Fibroblast of skin of back (primary cell): ENCODE measurements at places on chromosomes 1 and 21.
A peak's percentile ranks its signal among the peaks of the same experiment; 100 is the strongest.

GRCh38 chr1:31781756-31782371 is 17.7 kb upstream of the ADGRB2 start:
- DNase-seq, result no peak

GRCh38 chr1:87795615-87796337 is 467.1 kb downstream of the LMO4 start:
- no peak for DNase-seq

DNA sequence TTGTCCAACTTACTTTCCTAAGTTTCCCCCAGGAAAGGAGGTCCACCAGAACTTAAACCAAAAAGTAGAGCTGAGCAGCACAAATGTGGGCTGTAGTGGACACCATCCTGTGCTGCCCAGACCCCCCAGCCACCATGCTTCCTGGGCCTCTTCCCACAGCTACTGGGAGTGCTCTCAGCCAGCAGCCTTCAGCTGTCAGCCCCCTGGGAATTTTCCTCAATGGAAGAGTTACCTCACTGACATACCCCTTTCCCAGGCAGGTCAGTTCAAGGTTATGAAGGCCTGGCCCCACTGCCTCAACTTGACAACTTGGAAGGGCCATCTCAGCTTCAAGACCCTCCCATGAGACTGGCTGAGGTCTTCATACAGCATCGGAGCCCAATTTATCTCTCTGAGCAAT is 47.7 kb downstream of the CDCP2 start:
- DNase-seq, result no peak

GRCh38 chr1:197994907-197995407 is 77.8 kb downstream of the LHX9 start:
- no peak for DNase-seq

DNA sequence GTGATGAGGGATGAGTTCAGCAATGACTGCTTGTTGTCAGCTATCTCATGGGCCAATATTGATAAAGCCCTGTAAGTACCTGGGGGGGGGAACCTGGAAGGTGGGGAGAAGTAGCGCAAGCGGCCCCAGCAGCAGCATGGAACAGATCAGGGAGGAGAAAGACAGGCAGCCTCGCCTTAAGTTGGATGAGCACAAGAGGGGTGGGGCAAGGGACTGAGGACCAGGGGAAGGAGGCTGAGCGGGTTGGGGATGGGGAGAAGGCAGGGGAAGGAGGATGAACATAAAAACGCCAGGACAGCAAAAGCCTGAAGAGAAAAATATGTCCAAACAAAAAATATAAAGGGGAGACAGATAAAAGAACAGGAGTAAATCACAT is 70.6 kb downstream of the ALG14 start:
- DNase-seq, result no peak

DNA sequence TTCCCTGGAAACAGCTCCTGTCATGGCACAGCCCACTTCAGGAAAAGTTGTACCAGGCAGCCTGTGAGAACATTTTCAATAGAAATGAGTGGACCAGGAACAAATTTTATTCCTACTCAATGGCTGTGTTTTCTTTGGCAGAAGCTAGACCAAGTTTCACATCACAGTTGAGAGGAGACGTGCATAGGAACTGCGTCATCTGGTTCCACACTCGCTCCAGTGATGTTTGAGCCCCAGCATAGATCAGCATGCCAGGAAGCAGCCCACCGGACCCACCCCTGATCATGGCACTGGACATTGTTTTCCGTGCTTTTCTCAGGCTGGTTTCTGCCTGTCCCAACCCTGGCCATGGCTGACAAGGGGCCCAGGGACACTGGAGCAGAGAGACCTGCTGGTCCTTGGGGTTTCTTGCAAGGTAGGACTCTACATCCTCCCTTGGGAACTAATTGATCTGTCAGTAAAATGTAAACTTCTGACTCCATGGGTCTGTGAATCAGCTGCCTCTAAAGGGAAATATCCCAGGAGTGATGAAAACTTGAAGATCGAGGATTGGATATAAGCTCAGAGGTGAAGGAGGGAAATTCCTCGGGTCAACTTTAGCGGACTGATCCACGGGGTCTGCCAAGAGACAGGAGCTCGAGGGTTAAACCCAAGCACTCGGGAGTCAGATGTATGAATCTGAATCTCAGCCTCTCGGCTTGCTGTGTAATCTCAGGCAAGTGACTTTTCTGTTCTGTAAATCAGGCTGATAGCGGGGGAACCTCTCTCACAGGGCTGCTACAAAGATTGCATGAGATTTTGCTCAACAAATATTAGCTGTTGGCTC is 35.7 kb downstream of the NEK2 start:
- DNase-seq, result peak; percentile 97

- no peak for DNase-seq
Measured at GRCh38 chr1:14263225-14263624, 335.3 kb upstream of the KAZN start.

DNA sequence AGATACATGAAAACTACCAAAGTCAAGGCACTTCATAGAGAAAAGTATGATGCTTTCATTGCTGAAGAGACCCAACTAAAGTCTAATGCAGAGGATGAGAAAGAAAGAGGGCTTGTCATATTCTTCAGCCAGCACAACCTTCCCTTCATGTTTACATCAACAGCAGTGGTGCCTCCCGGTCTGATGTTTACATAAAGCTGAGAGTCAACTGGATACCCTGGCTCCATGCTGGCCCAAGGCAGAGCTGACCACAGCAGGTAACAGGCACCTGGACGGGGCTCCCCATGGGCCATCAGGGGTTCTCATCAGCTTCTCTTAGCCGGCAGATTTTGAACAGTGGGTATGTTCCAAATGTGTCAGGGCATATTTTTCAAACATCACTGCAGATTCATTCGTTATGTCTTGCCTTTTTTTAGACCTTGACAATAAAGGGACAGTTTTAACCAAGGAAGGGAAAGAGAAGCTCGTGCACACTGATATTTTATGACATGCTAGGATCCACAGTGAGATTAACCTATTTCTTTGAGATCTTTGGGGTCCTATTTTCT is 117.1 kb downstream of the NRIP1 start:
- DNase-seq, result no peak

- peak; percentile 87 for DNase-seq
Measured at GRCh38 chr1:8889925-8890785, 11.7 kb upstream of the ENO1 start.

DNA sequence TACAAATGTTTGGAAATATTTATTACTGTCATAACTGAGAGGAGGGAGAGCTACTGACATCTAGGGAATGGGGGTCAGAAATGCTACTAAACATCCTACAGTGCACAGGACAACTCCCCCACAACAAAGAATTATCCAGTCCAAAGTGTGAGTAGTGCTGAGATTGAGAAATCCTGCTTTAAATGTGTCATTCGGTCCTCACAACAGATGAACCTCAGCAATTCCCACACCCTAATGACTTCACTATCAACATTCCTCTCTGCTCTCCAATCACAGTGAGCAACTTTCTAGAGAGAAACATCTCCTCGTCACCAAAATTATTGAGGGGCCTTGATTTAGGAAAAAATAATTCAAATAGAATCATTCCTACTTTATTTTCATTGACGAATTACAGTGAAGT is 18.0 kb downstream of the OMA1 start:
- peak; percentile 21 for DNase-seq

DNA sequence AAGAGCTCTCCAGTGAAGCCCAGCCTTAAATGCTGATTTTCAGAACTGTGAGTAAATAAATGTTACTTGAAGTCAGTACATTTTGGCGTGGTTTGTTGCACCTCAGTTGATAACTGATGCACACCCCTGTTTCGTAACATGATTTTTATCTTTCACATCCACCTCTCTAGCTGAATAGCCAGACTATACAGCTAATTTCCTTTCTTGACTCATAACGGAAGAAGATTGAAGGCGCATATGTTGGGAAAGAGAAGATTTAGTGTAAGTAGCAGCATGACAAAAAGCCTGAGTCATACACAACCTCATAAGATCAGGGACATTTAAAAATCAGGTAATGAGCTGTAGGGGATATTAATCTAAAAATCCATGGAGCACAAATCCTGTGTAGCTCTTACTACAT is 716.2 kb upstream of the ZP4 start:
- DNase-seq, result peak; percentile 30

GRCh38 chr1:167056529-167057231 is 33.5 kb downstream of the GPA33 start:
- no peak for DNase-seq

DNA sequence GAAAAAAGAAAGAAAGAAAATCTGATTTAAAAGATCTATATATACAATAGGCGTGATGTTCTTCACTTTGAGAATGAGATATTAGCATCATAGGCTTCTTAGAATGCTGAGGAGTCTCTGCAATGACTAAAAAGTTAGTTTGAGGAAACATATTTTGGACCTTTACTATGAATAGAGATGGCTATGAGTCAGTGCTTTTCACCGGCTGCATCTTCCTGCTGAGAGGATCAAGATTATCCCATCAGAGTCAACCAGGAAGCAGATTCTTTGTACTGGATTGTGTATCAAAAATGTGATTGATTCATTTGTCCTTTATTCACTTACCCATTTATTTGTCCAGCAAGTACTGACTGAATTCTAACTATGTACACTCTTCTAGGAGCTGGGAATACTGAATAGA is 144.2 kb downstream of the KCNK2 start:
- DNase-seq, result peak; percentile 42

DNA sequence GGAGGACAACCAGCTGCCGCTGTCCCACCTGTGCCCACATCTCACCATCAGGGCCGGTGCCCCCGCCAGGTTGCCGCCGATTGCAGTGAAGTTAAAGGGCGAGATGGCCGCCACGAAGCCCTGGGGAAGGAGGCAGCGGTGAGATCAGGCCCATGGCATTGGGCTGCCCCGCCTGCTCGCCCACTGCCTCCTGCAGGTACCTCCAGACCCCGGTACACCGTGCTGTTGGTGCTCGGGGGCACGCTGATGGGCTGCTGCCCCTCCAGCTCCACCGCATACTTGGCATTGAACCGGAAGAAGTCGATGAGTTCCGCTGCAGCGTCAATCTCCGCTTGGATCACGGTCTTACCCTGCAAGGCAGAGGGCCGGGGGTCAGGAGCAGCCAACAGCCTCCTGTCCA is 19.3 kb downstream of the ALDH4A1 start:
- no peak for DNase-seq

- no peak for DNase-seq
Measured at GRCh38 chr1:84278905-84279304, 22.6 kb upstream of the SAMD13 start.

DNA sequence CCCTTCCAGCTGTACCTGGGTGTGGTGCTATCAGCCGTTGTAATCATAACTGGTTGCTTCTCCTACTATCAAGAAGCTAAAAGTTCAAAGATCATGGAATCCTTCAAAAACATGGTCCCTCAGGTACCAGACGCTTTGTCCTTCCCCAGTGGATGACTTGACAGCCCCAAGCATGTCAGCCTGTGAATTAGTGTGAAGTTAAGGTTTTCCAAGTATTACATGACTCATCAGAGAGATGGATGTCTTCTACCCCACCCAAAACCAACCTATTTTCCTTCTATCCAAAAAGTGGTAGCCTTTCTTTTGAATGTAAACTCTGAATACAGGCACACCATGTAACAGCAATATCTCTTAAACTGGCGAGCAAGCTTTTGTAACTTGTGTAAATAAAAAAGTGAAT is 15.1 kb downstream of the ATP1A1 start:
- no peak for DNase-seq

DNA sequence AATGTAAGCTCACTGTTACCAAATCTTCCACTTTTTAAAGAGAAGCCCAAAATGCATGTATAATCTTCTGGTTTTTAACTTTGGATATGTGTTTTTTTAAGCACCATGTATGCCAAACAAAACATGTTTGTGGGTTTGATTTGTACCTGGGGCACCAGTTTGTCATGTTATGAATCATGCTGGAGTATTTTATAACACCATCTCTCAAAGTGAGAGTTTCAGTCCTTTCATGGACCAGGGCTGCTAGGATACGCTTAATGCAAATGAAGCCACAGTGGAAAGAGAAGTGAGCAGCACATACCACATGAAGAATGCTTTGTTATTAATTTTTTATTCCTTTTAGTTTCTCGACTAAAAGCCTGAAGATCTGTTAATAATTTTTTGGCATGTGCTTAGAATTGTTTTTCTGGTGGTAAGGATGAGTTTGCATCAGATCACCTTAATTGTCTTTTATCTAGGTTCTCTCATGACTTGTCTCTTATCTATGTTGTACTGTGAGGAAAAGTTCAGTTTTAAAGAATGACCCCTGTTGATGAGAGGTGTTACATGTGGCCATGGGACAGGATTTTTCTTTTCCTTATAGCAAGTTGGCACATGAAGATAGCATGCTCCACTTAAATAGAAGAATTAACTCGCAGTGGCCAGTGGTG is 2.0 kb upstream of the RABGAP1L start:
- DNase-seq, result no peak

- DNase-seq, result peak; percentile 93
Measured at GRCh38 chr1:183191833-183192232, 5.8 kb downstream of the LAMC2 start.

DNA sequence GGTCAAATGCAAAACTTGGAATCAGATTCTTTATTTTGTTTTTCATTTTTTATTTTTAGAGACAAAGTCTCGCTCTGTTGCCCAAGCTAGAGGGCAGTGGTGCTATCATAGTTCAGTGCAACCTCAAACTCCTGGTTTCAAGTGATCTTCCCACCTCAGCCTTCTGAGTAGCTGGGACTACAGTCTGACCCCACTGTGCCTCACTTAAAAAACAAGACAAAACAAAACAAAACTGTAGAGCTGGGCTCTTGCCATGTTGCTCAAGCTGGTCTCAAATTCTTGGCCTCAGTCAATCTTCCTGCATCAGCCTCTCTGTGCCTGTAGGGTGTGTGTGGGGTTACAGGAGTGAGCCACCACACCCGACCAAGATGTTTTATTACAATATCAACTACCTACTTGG is 396.0 kb upstream of the USP24 start:
- peak; percentile 36 for DNase-seq

DNA sequence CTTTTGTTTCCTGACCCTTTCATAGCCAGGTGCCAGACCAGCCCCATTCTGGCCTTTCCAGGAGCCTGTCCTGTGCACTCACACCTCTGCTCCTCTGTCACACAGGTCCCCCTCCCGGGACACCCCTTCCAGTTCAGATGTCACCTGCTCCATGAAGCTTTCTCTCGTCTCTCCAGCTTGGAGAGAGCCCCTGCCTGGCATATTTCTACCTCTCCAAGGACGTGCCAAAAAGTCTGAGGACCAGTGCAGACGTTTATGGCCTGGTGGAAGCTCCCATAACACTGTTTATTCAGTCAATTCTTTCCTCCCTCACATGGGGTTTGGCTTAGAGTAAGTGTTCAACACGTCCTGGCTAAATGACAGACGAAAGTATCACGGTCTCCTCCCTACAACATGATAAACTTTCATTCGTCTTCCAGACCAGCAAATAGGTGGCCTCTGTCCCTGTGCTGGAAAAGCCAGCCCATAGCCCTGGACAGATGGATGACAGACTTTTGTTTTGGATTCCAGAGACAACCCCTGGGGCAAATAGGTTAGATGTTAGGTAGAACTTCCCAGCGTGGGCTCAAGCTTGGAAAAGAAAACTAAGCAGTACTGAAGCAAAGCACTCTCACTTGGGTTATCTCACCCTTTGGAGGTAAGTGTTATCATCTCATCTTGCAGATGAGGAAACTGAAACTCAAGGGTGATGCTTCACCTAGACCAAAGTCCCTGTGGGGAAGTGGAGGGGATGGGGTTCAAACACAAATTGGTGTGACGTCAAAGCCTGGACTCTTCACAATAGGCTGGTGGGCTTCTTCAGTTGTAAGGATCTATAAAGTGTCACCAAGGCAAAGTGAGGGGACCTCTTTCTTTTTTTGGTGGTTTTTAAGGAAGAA is 52.9 kb upstream of the ECE1 start:
- DNase-seq, result no peak
